ENCODE measurements at places on chromosomes 4 and X.

- no peak for DNase-seq
These were observed 60.8 kb downstream of the SHROOM2 start for GRCh38 chrX:9847071-9847470.

DNA sequence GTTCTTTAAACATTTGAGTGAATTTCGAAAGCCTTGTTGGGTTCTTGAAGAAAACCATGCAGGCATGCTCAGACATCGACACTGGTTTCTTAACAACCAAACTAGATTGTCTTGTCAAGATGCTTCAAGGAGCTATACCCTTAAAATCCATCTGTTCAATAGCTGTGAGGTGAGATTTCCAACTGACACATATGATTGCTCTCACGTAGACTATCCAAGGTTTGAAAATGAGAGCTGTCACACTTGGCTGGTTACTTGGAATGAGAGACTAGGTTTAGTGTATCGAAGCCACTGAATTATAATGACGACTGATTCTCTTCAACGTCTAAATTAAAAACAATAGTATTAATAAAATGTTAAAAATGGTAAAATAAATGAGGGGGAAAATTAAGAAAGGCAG lies 2725.5 kb downstream of the ARAP2 start:
- no peak for DNase-seq

GRCh38 chrX:120534413-120535205 lies 26.2 kb downstream of the CUL4B start:
- DNase-seq, result no peak

DNA sequence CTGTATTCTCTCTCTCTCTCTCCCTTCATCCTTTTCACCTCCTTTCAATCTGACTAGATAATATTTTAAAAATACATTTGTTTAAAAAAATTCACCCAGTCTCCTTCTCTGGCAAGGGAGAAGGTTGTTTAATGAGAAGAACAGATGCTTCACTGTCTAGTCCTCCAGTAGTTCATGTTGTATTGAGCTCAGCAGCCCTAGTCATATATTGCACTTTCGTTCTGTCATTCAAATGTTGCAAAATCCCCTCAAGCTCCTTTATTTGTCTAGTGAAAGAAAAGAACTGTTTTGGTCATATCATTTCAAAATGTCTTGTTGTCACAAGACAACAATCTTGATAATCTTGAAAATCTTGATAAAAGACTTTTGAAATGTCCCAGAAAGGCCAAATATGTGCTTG lies 248.0 kb downstream of the GALNTL6 start:
- DNase-seq, result no peak

DNA sequence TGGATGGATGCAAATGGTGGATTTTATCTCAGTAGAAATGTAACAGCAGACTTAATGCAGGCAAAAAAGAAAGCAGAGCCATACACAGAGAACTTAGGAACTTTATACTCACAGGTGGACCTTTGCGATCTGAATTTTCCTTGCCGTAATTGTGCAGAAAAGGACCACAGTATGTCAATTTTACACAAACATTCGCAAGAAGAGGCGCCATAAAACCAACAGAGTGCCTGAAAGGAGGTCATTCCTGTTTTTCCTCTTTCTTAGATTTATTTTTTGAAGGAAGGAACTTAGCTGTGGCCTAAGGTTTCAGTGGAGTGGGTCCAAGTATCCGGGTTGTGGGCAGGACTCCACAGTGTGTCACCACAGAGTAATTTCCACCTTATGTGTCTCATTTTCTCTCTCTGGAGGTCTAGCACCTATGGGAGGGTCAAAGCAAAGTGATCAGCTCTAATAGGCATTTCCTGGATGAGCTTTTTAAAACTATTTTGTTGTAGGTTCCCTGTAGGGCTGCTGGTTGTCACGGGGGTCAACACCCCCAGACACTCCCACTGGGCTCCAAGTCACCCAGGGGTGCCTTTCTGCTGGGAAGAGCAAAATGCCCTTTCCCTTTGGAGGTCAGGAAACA lies 24.7 kb upstream of the PBDC1 start:
- DNase-seq, result no peak

DNA sequence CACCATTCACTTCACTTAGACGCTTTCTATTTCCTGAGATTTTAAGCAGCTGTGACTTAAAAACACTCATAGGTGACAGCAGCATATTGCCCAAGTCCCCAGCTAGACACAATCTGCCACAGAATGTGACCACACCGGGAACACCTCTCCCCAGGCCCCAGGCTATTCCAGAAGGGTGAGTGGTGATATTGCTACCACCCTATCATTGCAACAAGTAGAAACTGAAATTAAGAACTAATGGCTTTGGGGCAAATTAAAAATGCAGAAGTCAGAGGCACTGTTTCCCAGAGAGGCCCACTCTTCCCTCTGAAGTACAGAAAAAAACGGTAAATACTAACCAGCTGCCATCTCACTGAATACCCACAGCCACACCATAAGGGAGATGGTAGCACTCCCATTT lies 35.0 kb downstream of the QDPR start:
- no peak for DNase-seq

GRCh38 chrX:56618323-56618722 lies 54.9 kb downstream of the UBQLN2 start:
- no peak for DNase-seq

DNA sequence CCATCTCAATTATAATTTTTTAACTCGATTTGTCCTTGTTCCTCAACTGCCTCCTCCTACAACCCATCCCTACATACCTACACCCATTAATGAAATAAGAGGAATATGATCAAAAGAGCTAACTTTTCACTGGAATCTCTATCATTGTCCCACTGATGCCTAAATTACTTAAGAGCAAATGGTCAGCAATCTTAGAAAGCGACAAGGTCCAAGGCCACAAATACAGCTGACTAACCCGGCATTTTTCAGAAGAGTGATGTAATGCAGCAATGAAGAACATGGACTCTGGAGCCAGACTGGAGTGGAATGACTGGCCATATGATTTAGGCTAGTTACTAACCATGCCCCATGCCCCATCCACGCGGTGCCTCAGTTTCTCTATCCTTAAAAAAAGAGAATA lies 56.2 kb downstream of the PPA2 start:
- no peak for DNase-seq

DNA sequence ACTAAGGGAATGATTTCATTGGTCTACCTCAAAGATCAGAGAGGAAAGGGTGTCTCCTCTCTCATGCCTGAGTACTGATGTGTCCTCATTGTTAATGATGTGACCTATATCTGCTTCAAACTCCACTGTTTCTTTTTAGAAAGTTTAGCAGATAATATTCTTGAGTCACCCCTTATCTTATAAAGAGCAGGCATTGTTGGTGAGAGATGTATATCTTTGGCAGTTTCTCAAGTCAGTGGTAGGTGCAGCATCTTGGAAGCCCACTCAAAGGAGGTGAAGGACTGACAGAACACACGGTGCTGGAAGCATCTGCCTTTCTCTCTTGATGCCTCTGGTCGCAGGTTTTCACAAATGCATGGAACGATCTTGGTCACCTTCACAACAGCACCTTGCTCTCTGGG lies 71.2 kb downstream of the ZNF518B start:
- DNase-seq, result no peak

GRCh38 chr4:181701214-181701613 lies 542.0 kb upstream of the TENM3 start:
- DNase-seq, result no peak

GRCh38 chr4:26094076-26094475 lies 180.1 kb downstream of the SMIM20 start:
- no peak for DNase-seq

DNA sequence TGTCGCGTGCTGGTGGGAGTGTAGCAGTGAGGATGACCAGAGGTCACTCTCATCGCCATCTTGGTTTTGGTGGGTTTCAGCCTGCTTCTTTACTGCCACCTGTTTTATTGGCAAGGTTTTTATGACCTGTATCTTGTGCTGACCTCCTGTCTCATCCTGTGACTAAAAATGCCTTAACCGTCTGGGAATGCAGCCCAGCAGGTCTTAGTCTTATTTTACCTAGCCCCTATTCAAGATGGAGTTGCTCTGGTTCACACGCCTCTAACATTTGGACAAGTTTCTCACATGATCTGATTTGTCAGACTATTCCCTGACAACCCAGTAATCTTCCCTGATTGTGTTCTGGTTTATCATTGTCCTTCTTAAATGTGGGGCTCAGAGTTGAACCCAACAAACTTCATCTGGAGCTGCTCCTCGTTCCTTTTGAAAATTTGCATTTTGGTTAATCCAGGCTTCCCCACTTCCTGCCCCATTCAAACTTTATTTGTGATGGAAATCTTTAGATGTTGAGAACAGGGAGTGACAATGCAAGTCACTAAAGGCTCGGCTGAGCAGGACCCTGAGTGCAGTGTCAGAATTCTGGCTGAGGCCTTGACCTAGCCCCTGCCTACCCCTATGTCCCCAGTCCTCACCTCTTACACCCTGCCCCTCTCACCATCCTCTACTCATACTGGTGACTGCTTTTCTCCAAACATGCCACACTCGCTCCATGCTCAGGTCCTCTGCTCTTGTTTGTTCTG lies 226.8 kb downstream of the STIM2 start:
- no peak for DNase-seq

DNA sequence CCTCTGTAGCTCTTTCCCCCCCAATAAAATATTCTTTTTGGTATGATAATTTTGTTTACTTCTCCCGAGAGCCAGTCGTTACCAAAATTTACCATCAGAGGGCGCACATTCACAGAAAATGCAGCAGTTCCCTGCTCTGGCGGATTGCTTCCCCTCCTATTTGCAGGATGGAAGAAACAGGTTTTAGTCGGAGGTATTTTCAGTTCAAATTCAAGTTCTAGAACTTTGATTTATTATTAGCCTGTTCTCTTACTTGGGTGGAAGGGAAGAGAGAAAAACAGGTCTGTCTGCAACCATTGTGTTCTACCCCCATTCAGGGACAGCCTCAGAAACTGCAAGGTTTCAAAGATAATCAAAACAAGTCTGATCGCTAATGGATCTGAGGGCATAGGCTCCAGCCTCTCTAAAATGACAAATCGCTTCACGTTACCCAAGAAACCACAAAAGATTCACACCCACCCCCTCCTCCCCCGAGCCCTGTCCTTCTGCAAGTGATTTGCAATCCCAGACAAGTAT lies 263.8 kb upstream of the RPS6KA3 start:
- peak; percentile 43 for DNase-seq

- DNase-seq, result peak; percentile 9
These were observed 486 bp downstream of the CLCN3 start for GRCh38 chr4:169620880-169621248.

DNA sequence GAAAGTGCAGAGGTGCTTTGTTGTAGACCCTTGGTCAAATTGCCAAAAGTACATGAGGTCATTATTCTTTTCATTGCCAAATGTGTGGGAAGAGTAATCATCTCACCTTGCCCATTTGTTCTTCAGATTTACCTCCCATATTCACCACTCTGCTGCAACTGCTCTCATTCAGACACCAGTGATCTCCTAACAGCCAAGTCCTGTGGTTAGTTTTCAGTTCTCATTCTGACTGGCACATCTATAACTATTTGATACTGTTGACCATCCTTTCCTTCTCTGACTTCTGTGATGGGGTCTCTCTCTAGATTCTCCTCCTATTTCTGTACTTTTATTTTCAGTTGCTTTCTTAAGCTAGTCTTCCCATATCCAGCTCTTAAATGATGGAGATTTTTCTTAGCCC lies 39.8 kb downstream of the GRIA3 start:
- DNase-seq, result no peak

- no peak for DNase-seq
These were observed 325.5 kb upstream of the SLC7A11 start for GRCh38 chr4:138567696-138568095.

DNA sequence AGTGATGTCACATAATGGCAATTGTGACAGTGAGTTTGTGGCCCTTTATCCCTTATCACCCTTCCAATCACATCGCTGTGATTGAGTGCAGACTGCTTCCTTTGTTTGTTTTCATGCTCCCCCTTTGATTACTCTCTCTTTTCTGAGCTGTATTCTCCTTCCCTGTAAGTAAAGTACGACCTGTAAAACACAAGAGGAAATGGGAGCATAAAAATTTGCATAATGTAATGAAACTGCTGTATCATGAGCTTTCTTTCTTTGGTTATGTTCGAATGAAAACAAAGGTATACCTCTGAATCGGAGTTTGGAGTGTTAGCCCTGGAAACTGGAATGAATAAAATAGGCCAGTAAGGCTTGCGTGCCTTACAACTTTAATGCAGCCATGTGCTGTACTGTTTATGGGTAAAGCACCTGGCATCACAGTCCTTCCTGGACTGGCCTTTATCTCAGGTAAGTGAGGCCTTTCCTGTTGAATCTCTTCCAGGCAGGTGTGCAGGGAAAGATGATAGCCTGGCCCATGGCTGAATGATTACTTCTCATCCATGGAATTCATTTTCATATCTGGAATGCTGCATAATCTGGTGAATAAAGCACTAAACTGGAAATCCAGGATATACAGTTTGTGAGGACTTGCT lies 26.6 kb upstream of the HS3ST1 start:
- DNase-seq, result peak; percentile 66

GRCh38 chr4:10722957-10723356 lies 38.4 kb upstream of the CLNK start:
- no peak for DNase-seq

GRCh38 chr4:17112292-17112659 lies 213.8 kb upstream of the LDB2 start:
- DNase-seq, result no peak

DNA sequence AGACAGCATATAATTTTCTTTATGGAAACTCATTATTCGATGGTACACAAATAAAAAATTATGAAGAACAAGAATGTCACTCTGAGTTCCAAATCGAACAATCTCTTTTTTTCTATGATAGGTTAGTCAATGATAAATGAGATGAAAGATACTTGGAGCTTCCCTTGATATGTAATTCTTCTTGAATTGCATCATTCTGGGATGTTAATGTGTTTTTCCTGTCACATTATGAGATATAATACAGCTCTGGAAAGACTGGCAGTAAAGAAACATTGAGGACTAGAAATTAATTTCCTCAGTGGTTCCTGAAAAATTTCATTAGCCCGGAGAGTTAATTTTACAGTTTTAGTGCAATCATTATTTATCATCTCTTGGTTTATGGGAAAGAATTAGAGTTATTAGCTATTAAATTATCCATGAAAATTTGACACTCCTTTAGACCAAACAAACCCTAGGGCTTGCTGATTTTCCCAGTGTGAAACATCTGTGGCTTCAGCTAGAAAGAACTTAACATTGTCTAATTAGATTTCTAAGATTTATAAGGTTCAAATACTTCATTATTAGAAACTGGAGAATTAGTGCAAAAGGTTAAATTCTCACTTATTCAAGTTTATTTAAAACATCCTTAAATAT lies 1546.6 kb upstream of the TENM3 start:
- no peak for DNase-seq

DNA sequence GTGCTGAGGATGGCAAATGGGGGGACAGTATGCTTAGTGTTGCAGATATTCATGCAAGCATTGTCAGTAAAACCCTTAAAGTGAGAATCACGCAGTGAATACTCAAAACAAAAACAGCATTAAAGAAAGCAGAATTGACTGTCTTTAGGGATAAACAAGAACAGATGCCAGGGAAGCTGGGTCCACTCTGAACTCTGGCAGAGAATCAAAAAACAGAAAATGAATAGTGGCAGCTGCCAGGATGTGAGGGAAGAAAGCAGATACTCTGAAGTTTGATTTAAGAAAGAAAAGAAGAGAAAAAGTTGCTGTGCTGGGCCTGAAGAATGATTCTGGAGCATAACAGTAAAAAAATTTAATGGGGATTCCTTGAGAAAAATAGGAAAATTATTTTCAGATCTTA lies 131.5 kb downstream of the GABRA2 start:
- DNase-seq, result no peak
